Glutamatergic neuron (in vitro differentiated cells): ENCODE measurements at places on chromosomes 1 and 21.

GRCh38 chr1:154837034-154837671 lies 32.9 kb downstream of the KCNN3 start:
- DNase-seq: no peak

DNA sequence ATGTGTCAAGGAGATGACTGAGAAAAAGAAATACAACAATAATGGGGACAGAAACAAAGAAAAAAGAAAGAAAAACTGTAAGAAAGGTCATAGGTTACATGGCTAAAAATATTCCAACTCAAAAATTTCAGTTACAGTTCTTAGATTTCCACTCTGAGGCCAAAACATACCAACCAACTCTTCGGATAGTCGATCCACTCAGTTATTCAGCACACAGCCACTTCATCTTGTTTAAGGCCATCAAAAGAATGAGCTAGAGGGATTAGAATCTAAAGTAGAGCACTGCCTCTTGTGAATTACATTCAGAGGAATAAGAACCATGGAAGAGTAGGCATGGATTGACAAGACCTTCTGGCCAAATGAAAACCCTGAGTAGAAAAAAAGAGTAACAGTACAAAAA lies 277.0 kb downstream of the MRPL39 start:
- no peak for DNase-seq

DNA sequence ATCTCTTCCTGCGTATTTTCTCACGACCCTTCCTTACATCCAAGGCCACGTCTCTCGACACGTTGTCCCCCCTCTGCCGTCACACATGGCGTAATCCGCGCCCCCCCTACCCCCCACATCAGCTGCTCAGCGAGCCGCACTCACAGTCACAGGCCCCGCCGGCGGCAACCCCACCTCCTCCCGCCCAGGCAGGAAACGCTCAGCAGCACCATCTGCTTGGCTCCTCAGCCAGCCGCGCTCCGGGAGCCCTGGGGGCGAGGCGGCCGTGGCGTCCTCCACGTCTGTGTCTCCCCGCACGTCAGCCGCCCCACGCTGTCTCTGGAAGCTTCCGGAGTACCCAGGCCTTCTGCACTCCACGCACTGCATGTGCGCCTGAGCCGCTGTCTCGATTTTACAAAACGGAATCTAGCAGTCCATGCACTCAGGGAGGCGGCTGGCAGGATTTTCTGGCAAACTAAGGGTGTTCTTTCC lies 64.6 kb downstream of the SIK1 start:
- peak; percentile 79 for DNase-seq

DNA sequence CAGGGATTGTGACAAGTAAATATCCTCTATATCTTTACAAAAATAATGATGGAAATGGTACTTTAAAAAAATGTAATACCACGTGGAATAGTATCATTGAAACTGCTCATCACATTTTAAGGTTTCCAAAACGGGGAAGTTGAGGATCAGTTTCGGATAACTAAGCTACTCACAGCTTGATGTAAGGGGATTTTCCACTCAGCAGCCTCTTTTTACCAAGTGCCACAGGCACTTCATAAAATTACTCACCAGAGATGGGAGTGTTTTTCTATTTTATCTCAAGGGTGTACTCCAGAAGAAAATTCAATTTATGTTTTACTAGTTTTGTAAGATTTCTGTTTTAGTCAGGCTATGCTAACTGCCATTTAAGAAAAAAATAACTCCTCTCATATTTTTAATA lies 91.7 kb downstream of the TPR start:
- no peak for DNase-seq

DNA sequence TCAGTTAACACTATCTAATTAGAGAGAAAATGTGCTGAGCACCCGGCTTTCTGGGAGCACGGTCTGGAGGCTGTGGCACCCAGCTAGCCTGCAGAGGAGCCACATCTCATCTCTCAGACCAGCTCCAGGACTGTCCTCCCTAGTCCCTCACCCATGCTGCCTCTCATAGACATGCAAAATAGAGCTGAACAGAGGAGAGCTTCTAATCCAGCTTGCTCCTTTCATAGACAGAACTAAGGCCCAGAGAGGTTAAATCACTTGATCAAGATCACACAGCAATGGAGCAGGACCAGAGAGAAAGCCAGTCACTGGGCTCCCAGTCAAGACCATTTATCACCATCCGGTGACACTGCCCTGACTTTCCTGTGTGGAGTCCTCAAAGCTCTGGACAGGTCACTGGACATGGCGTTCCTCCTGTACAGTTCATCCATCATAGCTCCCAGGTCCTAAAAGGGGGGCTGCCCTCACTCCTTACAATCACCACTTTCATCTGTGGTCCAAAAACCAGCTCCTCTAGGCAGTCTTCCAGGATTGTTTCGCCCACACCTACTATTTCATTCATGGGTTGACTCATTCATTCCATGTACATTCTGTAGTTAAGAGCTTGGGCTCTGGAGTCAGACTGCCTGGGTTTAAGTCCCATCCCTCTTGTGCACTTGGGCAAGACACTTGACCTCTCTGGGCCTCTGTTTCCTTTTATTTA lies 8.8 kb upstream of the CAMK2N1 start:
- no peak for DNase-seq

GRCh38 chr1:244217711-244218110 lies 166.6 kb downstream of the ZBTB18 start:
- no peak for DNase-seq

DNA sequence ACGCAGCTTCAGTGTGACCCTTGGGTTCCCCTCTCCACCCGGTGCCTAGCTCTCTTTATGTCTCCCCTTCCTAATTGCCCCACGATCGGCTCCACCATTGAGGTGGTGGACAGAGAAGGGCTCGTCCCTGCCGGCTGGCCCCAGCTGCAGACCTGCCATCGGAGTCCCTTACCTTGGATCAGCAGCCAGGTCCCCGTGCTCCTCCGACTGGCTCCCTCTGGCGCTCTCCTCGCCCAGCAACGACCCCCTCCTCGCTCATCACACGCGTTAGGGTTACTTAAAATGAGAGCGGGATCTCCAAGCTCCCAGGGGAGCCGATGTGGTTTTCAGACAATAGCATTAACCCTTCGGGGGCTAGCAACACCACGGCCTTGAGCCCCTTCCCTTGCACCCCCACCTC lies 8.1 kb upstream of the ETV3L start:
- no peak for DNase-seq

- no peak for DNase-seq
Observed at GRCh38 chr1:113136476-113136875, 63.5 kb downstream of the LRIG2 start.

GRCh38 chr1:47830641-47831333 lies 166.4 kb downstream of the TRABD2B start:
- DNase-seq: no peak

DNA sequence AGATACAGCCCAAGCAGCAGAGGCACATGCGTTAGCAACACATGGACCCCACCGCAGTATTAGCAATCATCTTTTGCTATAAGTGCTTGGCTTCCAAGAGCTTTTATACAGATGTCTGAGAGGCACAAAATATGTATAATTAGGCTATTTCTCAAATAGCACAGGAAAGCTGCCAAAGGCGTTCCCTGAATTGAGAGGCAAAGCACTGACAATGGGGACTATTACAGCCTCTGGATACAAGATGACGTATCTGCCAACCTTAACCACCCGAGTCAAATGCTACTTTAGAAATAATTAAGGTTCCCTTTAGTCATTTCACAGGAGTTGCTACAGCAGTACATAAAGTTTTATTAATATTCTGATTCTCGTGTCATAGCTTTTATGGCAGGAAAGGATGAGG lies 6.4 kb downstream of the STMN1 start:
- DNase-seq: no peak

DNA sequence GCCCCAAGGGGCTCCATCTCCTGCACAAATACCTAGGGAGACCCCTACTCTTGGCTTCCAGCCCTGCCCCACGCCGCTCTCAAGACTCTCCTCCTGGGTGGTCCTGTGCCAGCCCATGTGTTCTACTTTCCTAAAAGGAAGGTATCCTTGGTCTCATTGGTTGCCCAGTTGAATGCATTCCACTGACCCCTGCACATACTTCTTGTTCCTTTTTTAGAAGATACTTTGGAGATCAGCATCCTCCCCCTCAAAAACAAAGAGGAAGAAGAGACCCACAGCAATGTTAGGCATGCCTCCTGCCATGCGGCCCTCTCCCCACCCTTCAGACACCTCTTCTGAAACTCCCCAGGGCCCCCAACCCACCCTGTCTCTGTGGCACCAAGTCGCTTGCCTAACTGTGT lies 4.1 kb downstream of the SLAMF9 start:
- DNase-seq: no peak

- no peak for DNase-seq
Observed at GRCh38 chr21:29737186-29737585, 202.6 kb downstream of the GRIK1 start.

DNA sequence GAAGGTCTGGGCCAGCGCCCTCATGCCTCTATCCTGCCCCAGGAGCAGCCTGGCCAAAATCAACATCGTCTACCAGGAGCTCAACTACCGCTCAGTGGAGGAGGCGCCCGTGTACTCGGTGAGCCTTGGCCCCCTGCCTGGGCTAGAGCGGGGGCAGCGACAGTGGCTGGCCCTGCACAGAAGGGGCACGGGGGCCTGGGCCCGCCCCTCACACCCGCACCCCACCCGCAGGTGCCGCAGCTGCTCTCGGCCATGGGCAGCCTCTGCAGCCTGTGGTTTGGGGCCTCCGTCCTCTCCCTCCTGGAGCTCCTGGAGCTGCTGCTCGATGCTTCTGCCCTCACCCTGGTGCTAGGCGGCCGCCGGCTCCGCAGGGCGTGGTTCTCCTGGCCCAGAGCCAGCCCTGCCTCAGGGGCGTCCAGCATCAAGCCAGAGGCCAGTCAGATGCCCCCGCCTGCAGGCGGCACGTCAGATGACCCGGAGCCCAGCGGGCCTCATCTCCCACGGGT lies 10.8 kb downstream of the SCNN1D start:
- peak; percentile 72 for DNase-seq

DNA sequence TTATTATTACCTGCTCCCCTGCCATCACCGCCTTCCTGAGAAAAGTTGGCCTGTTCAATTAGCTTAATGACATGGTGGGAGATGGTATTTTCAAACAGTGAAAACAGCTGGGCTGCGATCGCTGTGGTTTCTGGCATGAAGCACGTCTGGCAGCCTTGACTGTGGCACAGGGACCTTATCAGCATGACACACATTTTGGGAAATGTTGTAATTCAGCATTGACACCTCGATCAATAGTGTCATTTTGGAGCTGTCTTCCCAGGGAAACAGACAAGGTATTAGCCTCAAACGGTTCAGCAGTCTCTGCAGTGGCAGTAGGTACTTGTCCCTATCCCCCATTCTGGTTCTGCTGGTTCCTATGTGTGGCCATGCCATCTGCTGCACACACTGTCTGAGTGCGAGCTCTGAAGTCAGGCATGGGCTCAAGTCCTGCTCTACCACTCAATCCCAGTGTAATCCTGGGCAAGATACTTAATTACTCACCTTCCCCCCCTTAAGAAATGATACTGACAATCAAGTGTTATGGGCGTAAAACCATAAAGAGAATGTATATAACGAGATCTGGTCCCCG lies 154.5 kb upstream of the KCND3 start:
- DNase-seq: no peak

DNA sequence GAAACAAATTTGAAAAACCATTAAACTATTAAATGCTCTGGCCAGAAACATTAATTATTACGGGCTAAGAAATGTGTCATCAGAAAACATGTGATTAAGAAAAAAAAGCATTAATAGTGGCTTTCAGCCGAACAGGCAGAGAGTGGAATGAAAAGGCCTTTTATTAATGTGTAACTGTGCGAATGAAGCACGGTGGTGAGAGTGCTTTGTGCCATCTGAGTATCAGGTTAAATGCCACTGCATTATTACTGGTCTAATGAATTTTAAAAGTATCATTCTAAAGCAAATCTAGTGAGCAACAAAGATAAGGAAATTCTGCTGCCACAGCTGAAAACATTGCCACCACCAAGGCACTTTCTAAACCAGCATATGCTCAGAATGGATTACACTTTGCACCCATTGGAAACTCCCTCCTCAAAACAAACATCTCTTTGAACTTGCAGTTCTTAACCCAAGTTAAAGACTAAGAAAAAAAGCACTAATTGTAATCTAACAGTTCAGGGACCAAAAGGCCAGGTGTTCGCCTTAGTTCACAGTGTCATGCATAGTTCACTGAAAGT lies 30.0 kb upstream of the SSX2IP start:
- DNase-seq: no peak

DNA sequence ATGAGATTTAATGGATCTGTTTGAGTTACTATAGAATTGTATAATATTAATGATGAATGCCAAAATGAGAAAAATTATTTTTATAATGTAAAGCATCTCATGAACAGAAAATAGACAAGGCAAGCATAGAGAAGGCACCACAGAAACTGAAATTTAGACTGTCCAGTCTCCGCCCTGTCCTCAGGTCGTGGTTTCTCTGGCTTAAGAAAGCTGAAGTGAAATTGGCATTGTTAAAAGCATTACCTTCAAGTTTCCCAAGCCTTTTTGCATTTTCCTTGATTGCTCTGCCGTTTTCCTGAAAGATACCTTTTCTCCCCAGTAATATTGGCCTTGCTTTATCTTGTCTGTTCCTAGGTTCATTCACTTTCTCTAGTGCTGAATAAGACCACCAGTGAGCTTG lies 58.0 kb downstream of the VPS13D start:
- DNase-seq: no peak

GRCh38 chr1:7108251-7108650 lies 323.0 kb downstream of the CAMTA1 start:
- DNase-seq: no peak

DNA sequence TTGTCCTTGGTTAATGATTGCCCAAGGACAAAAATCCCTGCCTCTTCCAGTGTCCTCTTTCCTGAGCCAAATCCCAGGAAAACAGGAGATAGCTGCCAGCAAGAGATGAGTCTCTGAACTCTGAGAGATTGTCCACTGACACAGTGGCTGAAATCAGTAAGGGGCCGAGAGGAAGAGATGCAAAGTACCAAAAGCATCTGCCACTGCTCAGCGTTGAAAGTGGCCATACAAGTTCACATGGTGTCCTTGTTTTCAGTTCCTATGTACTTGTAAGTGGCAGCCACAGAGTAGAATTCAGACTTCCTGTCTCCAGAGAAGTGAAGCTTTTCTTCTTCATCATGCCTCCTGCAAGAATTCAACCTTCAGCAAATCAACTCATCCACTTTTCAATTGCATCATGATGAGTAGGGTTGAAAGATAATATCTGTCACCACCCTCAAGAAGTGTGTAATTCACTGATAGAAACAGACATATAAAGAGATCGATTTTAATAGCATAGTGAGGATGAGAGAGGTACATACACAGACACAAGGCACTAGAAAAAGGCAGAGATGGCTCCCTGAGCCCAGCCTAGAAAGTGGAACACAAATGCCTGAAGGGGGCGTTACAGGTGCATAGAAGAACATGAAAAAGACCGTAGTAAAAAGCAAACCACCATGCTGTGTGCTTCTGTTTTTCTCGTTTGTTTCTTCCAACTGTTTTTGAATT lies 185.8 kb downstream of the MRPL39 start:
- DNase-seq: no peak

- no peak for DNase-seq
Observed at GRCh38 chr21:17462276-17462981, 50.4 kb upstream of the CXADR start.

GRCh38 chr1:10529091-10529490 lies 54.3 kb downstream of the PEX14 start:
- DNase-seq: no peak

DNA sequence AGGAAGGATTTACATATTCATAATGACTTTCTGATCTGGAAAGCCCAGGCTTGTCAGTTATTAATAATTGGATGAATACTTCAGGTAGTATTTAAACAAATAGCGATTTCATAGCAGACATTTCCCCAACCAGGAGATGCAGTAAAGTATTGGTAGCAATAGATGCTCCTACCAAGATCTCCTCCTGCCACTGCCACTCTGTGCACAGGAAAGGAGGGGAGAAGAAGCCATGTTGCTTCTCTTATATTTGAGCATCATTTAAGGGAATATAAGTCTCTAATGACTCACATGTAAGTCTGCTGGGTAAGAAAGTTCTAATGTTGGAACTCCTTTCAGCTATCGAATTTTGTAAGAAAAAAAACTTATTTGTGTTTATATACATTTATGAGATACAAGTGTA lies 420 bp upstream of the IFI16 start:
- DNase-seq: no peak
